ENCODE measurements at places on chromosomes 12 and 14.

DNA sequence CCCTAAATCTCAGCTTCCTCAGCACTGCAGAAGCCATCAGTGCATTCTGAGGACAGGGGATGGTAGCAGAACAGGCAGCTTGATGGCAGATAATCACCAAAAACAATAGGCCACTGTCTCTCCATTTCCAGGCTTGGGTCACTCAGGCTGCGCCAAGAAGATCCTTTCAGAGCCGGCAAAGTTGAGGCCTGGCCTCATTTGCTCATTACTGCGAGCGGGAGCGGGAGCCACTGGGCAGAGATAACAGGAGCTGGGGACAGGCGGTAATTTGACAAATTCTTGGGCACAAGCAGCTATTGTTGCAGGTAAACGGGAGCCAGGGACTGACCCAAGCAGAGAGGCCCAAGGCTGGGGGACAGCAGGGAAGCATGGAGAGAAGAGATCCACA, 2.1 kb downstream of the MSI1 start:
- no peak for DNase-seq

GRCh38 chr12:42421844-42422779, 96.1 kb downstream of the PPHLN1 start:
- no peak for DNase-seq

- no peak for DNase-seq
Observed at GRCh38 chr12:76410781-76411180, 62.6 kb upstream of the BBS10 start.

DNA sequence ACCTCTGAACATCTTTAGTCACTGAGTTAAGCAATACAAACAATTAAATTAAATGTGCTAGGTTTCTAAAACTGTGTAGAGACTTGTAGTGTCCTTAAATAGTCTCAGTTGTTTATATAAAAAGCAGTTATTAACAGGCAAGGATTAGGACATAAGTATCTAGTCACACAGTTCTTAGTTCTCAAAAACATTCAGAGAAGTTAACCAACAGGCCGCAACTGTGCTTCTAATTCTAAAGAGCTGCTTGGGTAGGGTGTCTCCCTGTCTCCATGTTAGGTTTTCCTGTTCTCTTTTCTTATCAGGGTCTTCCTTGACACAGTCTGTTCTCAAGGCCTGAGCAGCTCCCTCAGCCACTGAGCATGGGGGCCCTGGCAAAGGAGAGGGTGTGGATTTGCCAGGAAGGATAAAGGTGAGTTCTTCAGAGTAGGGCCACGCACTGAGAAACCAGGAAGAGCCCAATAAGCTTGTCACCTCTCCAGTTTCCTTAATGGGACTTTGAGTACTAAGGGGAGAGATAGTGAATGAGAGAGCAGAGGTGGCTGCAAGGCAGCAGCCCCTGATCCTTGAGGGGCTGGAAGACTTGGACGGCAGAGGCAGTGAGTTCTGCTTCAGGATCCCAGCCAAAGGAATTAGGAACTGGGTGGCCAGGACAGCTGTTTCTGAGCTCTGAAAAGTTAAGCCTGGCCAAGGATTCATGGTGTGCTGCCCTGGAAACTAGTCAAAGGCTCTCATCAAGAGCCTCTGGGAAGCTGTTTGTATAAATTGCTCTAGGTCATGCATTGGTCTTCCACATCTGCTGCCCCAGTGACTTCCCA, 177.3 kb downstream of the MYRFL start:
- no peak for DNase-seq

DNA sequence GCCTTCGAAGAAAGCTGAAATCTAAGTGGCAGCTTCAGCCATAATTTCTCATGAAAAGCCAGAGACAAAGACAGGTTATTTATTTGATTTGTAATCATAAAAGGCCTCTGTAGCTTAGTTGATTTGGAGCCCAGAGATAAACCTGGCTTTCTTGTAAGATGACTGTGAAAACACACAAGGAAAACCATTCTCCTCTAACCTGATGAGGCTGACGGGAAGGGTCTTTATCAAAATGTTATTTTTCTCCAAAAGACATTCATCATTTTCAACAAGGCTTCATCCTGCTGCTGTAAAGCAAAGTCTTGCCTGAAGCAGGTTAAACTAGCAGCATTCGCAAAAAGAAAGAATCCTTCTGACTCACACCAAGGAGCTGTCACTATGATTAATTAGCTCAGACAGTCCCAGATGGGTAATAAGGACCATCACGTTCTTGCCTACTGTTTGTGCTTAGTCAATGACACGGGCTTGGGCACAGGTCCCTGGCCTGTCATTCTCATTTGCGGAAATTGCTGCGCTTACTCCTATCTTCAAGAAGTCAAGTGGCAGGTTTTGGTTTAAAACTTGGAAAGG, 286.6 kb downstream of the C12orf75 start:
- no peak for DNase-seq

GRCh38 chr14:92519246-92520101, 5.9 kb downstream of the RIN3 start:
- DNase-seq = no peak

- no peak for DNase-seq
Observed at GRCh38 chr12:76633415-76633814, 73.8 kb upstream of the OSBPL8 start.
